ENCODE measurements at places on chromosomes 12 and 14. TPM values are rescaled to one million over a fixed set of nuclear protein-coding genes. Genes with fewer than 3 reads are reported as not detected.
A peak's percentile ranks its signal among the peaks of the same experiment; 100 is the strongest.

The LRRC10 gene
- total RNA-seq, result not detected

GRCh38 chr14:85575617-85575898 lies 45.6 kb downstream of the FLRT2 start:
- DNase-seq, result no peak

DNA sequence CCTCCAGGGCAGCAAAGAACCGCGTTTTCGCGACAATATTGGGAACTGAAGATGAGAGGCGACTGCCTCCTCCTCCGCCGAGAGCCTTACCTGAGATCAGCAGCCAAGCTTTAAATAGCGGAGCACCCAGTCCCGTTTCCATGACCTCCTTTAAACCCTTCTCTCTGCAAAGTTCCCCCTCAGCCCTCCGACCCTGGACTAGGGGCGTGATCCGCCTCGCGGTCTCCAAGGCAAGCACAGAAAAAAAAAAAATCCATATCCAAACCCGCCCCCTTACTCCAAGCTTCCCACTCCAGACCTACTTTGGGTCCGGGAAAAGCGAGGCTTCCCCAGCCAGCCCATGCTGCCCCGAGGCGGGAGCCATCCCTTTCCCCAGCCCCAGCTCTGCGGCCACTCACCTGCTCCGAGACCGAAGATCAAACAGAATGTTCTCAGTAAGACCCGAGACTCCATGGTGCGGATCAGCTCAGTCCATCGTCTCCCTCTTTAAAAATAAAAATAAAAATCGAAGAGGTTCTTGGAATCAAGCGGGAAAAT lies 630 bp downstream of the NELL2 start:
- DNase-seq, result no peak

GRCh38 chr12:51536159-51536558 lies 54.9 kb upstream of the SCN8A start:
- no peak for DNase-seq

The CPNE6 gene
- total RNA-seq, result 0.31 TPM

- DNase-seq, result no peak
Observed at GRCh38 chr12:41096797-41097196, 91.3 kb upstream of the PDZRN4 start.

DNA sequence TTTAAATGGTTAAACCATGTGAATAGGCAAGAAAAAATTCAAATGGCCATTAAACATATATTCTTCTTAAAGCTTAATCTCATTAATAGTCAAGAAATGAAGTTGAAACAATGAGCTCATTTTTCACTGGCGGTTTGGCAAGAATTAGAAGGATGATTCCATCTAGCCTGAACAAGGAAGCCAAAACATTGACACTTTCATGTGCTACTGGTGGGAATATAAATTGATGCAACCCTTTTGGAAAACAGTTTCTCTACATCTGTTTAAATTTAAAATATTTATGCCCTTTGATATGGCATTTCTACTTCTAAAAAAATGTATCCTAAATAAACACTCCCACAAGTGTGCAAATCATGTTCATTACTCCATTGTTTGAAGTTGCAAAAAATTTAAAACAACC lies 174.7 kb upstream of the HIF1A start:
- no peak for DNase-seq

GRCh38 chr12:22765421-22766130 lies 140.6 kb downstream of the ETNK1 start:
- DNase-seq, result no peak

DNA sequence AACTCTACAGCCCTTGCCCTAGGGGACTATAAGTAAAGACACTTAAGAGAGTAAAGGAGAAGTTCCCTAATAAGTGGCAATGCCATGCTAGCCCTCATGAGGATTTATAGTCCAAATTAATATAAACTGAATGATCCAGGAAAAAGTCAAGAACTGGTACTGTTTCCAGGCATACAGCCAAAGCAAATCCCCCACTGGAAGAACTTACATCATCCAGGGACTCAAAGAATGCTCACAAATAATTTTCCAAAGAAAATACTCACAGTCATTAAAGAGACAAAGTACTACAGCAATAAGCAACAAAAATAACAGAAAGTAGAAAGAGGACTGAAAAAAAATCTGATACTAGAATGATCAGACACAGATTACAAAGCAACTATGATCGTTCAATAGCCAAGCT lies 79.7 kb upstream of the RAP1B start:
- no peak for DNase-seq

DNA sequence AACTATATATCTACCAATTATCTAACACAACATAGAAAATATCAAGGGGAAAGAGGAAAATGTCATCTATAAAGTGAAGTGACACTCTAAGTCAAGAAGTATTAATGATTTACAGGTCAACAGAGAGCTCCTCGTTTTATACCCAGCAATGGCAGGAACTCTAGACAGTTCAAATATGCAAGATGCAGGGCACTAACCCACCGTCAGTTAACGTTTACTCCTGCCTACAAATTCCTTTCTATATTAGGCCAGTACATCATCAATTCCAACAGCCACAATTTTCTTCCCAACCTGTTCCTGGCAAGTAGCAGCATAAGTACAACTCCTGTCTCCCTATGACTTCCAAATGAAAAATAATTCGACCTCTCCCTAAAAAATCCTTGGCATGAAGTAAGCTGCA lies 9.0 kb upstream of the KANSL2 start:
- DNase-seq, result no peak

The ETFBKMT gene
- 2.9 TPM for total RNA-seq

- DNase-seq, result no peak
Observed at GRCh38 chr14:58131386-58131785, 20.6 kb downstream of the ARMH4 start.

DNA sequence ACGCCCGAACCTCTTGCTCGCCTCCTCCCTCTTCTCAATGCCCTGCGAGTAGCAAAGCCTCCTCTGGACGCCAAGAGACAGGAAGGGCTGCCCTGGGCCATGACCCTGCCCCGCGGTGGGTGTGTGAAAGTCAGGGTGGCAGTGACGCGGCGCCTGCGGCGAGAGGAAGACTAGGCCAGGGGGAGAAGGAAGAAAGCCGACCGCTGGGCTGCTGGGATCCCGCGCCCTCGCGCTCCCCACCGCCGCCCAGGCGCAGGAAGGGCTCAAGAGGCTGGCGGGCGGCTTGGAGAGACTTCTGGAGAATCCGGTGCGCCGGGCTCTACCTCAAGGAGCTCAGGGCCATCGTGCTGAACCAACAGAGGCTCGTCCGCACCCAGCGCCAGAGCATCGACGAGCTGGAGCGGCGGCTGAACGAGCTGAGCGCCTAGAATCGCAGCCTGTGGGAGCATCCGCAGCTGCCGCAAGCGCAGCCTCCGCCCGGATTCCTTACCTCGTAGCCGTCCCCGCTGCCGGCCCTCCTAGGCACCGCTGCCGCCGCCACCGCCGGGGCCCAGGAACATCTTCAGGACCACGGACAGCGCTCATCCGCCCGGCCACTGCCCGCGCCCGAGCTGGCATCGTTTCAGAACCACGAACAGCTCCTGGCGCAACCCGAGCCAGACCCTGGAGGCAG lies 105.0 kb upstream of the PRB2 start:
- DNase-seq, result peak; percentile 59

DNA sequence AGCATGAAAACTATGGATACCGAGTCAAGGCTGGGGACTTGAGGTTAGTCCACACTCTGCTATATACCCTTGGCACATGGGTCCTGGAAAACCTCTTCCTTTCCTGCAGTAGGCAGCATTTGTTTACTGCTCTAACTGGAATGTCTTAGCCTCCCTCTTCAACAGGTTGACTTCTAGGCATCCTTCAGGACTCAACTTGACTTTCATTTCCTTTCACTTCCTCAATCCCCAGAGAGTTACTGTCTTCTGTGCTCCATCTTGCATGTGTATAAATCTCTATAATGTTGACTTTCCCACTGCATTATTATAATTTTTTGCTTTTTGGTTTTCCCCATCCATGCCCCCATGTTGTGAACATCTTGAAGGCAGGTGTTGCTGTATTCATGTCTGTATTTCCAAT lies 107.9 kb downstream of the VRK1 start:
- no peak for DNase-seq

DNA sequence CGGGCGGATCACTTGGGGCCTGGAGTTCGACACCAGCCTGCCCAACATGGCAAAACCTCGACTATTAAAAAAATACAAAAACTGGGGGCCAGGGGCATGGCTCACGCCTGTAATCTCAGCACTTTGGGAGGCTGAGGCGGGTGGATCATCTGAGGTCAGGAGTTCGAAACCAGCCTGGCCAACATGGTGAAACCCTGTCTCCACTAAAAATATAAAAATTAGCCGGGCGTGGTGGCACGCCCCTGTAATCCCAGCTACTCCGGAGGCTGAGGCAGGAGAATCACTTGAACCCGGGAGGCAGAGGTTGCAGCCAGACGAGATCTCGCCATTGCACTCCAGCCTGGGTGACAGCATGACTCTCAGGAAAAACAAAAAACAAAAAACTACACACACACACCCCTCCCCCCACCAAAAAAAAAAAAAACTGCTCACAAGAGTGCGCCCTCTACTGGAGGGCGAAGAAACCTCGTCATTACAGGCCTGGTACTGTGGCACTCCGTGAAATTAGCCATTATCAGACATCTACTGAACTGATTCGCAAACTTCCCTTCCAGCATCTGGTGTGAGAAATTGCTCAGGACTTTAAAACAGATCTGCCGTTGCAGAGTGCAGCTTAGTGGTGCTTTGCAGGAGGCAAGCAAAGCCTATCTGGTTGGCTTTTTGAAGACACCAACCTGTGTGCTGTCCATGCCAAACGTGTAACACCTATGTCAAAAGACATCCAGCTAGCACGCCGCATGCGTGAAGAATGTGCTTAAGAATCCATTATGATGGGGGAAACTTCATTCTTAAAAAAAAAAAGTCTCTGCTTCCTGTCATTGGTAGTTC lies 7.7 kb downstream of the PPP1R3E start:
- DNase-seq, result peak; percentile 65

All from left colon (tissue), 2 donors.